ENCODE measurements at places on chromosomes 11 and 22.

DNA sequence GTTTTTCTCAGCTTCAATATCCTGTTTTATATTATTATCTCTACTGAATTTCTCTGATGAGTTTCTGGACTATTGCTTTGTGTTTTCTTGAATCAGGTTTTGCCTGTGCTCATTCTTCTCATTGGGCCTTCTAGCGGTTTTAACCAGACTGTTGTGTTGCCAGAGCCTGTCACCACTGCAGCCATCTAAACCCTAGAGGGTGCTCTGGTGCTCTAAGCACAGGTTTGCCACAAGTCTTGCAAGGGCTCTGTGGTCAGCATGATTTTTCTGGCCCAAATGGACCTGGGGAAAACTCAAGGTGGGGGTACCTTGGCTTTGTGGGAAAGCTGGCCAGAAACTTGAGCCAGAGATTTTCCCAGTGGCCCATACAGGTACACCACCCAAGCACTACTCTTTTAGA is 52.4 kb upstream of the TYR start:
- no peak for DNase-seq

DNA sequence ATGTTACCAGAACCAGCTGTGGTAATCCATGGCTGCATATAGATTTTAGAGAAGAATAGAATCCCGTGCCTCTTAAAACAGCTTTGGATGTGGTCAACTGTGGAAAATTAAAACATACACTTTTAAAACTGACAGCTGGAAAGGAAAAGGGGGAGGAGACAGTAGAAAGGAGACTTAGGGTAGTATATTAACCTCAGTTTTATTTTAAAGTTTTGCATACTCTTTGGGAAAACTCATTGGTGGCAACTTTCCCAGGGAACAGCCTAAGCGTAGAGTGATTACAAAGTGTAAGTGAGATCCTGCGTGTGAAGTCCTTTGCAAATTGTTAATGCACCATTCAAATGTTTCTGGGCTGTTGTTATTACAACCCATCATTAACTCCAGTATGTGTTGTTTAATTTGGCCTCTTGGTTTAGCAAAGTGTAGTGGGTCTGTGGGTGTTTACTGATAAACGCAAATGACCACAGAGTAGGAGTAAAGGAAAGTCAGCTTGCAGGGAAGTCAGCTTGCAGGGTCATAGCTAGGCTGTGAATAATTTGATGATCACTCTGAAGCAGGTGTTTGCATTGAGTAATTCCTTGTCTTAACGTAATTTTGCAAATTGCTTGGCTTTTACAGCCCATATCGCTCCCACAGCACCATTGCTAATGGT is 88.0 kb upstream of the DBX1 start:
- no peak for DNase-seq

DNA sequence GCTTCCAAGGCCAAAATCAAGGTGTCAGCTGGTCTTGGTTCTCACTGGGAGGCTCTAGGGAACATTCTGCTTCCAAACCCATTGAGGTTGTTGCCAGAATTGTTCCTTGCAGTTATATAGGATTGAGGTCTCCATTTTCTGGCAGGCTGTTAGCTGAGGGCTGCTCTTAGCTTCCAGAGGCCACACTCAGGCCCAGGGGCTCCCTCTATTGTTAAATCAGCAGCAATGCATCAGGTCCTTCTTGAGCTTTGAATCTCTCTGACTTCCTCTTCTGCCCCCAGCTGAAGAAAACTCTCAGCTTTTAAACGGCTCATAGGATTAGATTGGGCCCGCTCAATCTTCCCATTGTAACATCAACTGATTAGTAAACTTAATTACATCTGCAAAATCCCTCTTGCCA is 39.3 kb upstream of the BSX start:
- peak; percentile 42 for DNase-seq

DNA sequence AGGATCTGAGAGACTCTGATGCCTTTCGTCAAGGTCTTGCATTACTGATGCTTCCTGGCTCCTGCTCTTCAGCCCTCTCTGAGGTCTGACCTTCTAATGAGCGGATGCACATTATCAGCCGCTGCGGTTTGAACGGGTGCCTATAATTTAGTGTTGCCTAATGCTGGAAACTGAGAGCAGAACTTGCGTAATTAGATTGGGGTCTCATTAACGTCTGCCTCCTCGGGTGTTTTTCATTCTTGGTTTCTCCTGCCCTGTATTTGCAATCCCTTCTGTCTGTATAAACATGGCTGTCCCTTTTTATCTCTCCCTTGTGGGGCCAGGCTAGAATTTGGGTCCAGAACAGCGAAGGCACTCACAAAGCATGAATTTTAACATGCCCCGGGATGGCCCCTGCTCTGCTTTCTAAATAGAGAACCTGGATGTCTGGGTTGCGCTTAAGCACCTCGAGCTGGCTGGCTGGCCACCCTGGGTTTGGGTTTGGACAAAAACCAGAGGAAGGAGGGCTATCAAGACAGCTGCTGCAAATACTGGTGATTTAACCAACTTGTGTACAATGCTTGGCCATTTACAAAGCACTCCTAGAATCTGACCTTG is 118.6 kb downstream of the TIMP3 start:
- DNase-seq = no peak

DNA sequence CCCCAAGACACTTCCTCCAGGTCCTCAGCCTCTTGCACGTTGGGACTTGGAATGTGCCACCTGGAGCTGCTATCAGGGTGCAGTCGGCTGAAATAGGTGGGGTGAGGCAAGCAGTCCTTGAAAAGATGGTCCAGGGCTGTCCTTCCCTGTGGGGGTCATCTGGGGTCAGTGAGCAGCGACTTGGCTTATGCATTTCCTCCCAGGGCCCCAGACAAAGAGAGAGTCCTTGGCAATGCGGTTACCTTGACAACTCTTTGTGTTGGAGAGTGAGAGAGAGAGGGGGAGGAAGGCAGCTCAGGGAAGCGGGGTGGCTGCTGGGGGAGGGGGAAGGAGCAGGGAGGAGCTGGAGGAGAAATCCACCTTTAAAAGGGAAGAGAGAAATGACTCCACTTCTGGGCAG is 93.8 kb downstream of the MIAT start:
- DNase-seq = no peak
